Activated T-helper 1 cell treated with Interleukin-2 at 50 U/mL for 16 hours (primary cell): ENCODE measurements at places on chromosomes 6 and 20.

DNA sequence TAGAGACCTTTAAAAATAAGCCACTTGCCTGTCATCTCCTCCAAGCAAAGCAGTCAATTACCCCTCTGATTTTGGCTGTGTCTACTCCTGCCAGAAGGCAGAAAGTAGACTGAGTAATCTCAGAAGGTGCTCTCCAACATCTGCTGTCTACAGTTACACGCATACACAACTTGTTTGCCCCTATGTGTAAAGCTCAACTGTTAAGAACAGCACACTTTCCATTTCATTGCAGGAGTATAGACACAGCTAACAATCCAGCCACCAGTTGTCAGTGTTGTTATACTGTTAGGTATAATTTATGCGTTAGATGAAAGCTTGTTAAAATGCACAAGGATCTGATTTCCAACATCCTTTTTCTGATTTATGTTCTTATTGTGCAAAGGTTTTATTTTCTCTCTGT is 88.2 kb downstream of the SAMD3 start:
- DNase-seq, result no peak

GRCh38 chr6:22570185-22570551 is 802 bp downstream of the HDGFL1 start:
- no peak for DNase-seq

GRCh38 chr20:10079964-10080363 is 45.2 kb downstream of the ANKEF1 start:
- DNase-seq, result no peak

- DNase-seq, result no peak
Measured at GRCh38 chr20:23622839-23623343, 14.9 kb downstream of the CST3 start.

DNA sequence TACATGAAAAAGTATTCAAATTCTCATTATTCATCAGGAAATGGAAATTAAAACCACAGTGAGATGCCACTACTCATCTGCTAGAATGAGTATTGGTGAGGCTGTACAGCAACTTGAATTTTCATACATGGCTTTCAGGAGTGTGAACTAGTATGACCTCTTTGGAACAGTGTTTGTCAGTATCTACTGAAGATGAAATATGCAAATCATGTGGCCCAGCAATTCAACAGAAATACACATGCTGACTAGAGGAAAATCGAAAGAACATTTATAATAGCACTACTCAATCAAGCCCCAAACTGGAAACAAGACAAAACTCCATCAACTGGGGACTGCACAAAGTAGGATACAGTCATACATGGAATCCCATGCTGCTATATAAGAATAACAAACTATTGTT is 102.2 kb downstream of the DCDC2 start:
- no peak for DNase-seq

DNA sequence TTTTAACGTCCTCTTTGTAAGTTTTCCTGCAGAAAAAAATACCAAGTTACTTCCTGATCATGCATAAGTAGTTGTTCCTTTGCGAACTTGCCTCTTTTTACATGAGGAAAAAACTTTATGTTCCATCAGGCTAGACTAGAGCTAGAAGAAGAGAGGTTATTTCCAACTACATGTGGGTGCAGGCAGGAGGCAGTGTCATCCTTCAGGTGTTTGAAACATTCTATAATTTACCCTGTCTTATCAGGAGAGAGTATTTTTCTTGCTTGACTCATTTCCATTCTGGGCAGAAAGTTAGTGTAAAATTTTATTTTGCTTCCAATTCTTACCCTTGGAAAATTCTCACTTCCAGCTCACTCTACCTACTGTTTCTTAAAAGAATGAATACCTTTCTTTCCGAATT is 28.5 kb upstream of the EPHA7 start:
- no peak for DNase-seq

DNA sequence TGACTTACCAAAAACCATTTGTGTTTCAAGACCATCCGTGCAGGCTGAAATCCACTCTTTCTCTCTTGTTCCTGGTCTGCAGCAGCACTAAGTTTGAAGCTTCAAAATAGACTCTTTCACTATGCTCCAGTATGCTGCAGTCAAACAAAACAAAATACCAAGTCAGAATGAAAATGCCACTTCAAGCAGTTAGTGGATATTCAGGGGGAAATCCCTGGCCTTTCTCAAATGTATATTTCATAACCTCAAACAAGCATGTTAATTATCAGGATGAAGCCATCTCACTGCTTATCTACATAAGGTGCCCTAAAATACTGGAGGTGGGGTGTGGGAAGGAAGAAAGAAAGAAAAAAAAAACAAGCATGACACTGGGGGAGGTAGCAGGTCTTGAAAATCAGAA is 103.5 kb downstream of the ATXN1 start:
- no peak for DNase-seq

- DNase-seq, result no peak
Measured at GRCh38 chr20:63309261-63310071, 16.5 kb downstream of the COL20A1 start.
